ENCODE measurements at places on chromosomes 1 and 21. TPM values are rescaled to one million over a fixed set of nuclear protein-coding genes. Genes with fewer than 3 reads are reported as not detected.

The LRRN2 gene
- 0.19 TPM for total RNA-seq

The WNT2B gene
- 4.1 TPM for total RNA-seq

The CRABP2 gene
- not detected for total RNA-seq

The TMEM222 gene
- 14.4 TPM for total RNA-seq

The SERTAD4 gene
- total RNA-seq: 1.8 TPM

The MPL gene
- total RNA-seq: not detected

The PDZK1IP1 gene
- 0.16 TPM for total RNA-seq

The NCAM2 gene
- 5.8 TPM for total RNA-seq

The S100A14 gene
- total RNA-seq: not detected

The KRTAP13-2 gene
- total RNA-seq: not detected

The SSR2 gene
- total RNA-seq: 264 TPM

The CD160 gene
- total RNA-seq: not detected

The SH2D1B gene
- not detected for total RNA-seq

The PIGM gene
- total RNA-seq: 1.6 TPM

The GRHL3 gene
- not detected for total RNA-seq
